ENCODE measurements at places on chromosomes 16 and 17.

- DNase-seq = no peak
Measured at GRCh38 chr17:70021726-70022125, 53.3 kb upstream of the KCNJ16 start.

DNA sequence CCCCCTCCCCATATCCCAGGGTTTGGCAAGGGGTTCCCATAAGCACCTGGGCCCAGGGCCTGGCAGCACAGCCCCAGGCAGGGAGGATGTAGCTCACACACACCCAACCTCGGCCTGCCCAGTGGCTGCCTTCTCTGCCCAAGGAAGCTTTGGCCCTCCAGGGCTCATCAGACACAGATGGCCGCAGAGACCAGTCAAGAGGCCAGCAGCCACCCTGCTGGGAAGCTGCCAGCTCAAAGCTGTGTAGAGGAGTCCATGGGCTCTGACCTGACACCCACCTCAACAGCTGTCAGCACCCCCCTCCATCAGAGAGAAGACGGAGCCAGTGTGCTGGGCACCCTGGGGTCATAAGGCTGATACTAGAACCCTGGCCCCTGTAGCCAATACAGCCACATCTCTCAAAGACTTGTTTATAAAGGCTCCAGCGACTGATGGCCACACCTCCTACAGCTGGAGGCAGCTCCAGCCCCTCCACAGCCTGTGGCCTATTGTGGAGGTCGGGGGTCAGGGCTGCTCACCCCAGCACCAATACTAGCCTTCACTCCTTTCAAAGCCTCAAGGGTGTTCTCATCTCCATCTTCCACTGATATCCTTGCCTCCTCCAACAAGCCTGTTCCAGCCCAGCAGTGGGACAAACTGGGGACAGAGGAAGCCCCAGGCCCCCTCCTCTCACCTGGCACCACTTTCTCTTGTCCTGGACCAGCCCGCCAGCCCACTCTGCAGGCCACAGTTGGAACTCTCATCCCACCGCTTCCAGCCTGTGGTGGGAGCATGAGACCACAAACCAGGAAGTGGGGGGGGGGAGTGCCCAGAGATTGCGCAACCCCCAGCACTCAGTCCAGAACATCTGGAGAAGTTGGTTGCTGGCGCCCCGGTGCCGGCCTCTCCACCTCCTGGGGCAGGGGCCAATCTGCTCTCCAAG, 2.2 kb upstream of the MPG start:
- DNase-seq = peak; percentile 55

DNA sequence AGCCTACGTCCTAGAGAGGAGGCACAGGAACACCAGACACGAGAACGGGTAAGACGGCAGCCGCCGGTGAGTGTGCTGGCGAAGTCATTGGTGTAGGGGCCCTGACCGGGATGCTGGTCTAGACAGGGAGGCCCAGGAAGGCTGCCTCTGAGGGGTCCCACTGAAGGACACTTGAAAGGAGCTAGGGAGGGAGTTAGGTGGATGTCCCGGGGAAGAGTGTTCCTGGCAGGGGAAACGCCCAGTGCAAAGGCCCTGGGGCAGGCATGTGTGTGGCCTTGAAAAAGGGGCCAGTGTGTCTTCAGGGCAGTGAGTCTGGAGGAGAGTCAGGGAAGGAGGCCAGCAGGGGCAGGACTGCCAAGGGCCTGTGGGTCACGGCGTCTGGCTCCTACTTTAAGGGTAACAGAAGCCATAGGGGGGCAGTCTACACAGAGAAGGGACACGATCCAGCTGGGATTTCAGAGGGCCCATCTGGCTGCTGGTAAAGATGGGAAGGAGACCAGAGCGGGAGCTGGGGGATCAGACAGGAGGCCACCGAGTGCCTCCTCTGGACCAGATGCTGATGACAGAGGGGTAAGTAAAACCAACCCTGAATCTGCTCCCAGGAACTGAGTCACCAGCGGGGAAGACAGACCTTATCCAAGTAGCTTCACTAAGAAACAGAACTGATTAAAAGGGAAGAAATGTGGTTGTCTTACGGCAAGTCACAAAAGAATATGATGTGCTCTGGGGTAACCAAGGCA, 115.9 kb downstream of the LITAF start:
- DNase-seq = no peak

GRCh38 chr17:16888413-16889087, 83.4 kb downstream of the TNFRSF13B start:
- no peak for DNase-seq

DNA sequence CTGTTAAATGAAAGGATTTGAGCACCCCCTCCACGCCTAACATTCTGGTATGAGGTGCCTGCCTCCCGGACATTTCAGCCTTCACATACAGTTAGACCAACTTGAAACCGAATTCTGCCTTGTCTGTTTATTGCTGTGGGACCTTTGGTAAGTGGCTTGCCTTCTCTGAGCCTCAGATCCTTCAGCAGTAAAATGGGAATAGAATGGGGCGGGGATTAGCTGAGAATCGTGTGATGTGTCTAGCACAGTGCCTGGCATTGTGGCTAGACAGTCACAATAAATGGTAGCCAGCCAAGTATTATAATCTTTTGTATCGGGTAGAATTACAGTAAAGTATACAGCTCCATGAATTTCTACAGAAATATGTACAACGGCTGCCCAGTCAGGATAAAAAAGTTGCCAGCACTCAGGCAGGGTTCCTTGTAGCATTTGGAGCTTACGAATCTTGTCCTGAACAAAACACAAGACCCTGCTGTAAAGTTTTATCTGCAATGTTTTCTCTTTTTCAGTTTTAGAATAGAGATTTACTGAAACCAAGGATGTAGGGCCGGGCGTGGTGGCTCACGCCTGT, 786 bp downstream of the TMC7 start:
- no peak for DNase-seq

DNA sequence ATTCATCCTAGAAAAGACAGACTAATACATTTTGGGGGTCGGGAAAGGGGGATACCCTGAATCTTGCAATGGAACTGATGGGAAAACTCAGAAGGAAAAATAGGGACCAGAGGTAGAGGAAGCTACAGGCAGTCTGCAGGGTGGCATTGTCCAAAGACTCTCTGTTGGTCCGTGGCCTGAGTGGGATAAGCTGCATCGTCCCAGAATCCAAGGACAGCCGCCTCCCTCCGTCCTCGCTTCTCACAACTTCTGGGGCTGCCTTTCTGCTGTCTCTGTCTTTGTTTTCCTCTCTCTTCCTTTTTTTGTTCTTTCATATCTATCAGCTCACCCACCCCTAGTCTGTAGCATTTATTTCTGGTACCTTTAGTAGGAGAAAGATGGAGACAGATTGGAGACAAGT, 1052.6 kb upstream of the RBFOX1 start:
- no peak for DNase-seq
